ENCODE measurements at places on chromosomes 16 and 17.

DNA sequence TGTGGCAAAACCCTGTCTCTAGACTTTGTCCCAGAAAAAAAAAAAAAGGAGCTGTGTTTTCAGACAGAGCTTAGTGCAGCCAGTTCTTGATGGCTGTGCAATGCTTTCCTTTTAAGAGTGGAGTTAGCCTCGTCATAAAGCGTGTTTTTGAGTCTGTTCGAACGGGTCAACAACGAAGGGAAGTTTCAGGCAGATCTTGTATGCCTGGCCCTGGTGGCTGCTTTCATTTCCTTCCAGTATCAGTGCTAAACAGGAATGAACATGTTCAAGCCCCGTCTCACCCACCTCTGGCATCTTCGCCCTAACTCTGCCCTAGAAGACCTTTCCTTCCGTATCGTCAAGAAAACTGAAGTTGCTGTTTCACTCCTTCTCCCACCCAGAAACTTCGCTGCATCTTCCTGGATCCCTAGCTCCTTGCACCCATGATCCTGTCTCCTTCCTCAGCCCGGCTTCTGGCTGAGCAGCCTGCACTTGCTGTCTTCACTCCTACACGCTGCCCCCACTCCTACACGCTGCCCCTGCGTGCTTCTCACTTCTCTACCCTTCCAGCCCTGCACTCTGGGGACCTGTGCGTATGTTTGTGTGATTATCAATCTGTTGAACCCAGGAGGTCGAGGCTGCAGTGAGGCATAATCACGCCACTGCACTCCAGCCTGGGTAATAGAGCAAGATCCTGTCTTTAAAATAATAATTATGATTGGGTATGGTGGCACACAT lies 55.3 kb downstream of the USP10 start:
- DNase-seq: no peak

- DNase-seq: no peak
These were observed 4.3 kb downstream of the EVI2B start for GRCh38 chr17:31309556-31309955.

DNA sequence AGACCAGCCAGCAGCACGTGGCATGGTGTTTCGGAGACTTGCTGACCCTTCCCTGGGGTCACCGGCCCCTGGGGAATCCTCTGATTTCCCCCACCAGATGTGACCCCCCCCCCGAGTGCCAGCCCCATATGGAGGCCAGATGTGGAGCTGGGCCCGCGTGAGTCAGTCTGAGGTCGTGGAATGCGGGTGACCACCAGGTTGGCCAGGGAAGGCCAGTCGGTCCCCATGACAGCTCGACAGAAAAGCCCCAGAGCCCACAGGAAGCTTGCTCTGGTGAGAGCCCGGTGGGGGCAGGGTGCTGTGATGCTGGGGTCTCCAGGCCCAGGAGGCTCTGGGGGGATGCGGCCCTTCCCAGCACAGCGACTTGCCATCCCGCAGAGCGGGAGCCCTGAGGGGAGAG lies 209.0 kb downstream of the NTN1 start:
- DNase-seq: no peak

GRCh38 chr17:72119873-72120641 lies 763 bp upstream of the SOX9 start:
- no peak for DNase-seq

- DNase-seq: no peak
These were observed 28.6 kb downstream of the CLEC16A start for GRCh38 chr16:10972819-10973464.

GRCh38 chr16:87664792-87665191 lies 62.5 kb downstream of the JPH3 start:
- DNase-seq: no peak

GRCh38 chr16:79182616-79183015 lies 417.9 kb downstream of the MAF start:
- no peak for DNase-seq

DNA sequence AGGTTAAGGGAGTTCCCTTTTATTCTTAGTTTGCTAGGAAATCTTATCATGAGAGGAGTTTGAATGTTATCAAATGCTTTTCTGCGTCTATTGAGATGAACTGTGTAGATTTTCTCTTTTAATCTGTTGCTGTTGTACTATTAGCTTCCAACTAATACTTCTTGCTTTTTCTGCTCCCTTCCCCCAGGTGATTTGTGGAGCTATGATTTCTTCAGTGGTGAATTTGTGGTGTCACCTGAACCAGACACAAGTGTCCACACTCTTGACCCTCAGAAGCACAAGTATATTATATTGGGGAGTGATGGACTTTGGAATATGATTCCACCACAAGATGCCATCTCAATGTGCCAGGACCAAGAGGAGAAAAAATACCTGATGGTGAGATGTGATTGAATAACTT lies 29.9 kb upstream of the BCAS3 start:
- DNase-seq: no peak

DNA sequence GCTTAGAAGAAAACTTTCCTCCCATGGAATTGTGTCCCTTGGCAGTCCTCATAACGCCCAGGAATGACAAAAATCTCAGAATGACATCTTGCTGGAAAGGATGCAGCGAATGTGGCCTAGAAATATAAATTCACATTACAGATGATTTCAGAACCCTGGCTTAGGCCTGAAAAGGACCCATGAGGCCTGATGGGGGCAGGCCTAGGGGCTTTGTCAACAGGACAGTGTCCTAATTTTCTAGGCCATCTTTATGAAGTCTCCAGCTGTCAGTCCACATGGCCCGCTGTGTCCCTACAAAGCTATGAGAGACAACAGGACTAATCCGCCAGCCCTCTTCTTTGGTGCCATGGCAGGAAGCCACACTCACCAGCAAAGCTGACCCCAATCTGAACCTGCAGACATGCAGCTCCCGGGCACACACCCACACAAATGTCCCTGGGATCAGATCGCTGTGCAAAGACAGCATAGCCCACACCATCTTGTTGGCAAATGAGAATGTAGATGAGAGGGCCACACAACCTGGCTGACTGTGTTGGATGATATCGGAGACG lies 40.4 kb upstream of the DNAH17 start:
- DNase-seq: no peak

DNA sequence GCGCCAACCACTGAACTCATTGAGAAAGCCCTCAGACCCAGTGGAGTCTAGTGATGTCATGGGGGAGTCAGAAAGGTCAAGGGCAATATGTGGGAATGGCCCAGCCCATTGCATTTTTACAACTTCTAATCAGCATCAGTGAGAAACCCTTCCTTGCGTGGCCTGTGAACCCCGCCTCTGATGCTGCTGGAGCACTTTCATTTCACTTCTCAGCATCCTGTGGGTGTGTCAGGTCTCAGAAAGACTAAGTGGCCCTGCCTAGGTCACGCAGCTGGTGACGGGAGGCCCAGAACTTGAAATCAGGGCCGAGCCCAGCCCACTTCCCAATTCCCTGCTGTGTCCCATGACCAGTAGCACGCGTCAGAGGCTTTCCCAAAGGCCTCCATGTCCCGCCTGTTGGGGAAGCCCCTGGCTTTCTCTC lies 6.1 kb downstream of the DNAI2 start:
- peak; percentile 43 for DNase-seq
